Activated CD8-positive, alpha-beta memory T cell treated with anti-CD3 and anti-CD28 coated beads for 48 hours (primary cell): ENCODE measurements at places on chromosomes 5 and 9.

DNA sequence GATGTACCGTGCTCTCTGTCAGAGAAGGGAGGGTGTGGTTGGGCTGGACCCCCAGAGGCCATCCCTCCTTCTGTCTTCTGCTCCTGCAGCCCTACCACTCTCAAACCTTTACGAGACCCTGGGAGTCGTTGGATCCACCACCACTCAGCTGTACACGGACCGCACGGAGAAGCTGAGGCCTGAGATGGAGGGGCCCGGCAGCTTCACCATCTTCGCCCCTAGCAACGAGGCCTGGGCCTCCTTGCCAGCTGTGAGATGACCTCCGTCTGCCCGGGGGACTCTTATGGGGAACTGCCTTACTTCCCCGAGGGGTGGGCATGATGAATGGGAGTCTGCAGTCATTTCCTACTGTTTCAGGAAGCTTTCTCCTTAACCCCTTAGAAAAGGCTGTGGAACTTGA lies 17.5 kb downstream of the TGFBI start:
- no peak for DNase-seq

DNA sequence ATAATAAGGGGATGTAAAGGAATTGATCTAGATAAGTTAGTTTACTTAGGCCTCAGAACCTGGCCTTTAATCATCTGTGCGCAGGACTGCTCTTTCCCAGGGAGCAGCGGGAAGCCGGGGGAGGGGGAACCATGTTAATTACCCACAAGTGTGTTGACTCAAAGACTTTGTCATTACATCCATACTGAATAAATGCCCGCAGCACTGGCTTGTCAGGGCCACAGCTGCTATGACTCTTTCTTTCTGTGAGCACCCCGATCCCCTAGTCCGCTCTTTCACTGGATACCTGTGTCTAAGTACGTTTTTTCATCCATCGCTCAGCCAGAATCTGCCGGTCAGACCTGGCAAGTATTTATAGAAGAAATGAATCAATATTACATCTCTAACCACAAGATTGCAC lies 249.3 kb upstream of the DMRT1 start:
- DNase-seq = no peak

GRCh38 chr5:125612181-125612721 lies 811.0 kb upstream of the GRAMD2B start:
- DNase-seq = no peak

- DNase-seq = no peak
Measured at GRCh38 chr5:82551840-82552385, 273.8 kb upstream of the RPS23 start.

- no peak for DNase-seq
Measured at GRCh38 chr5:179869641-179870402, 11.2 kb upstream of the MRNIP start.

- no peak for DNase-seq
Measured at GRCh38 chr5:175501759-175502158, 23.4 kb downstream of the SFXN1 start.

- peak; percentile 23 for DNase-seq
Measured at GRCh38 chr5:79025054-79025472, 40.0 kb upstream of the ARSB start.

- no peak for DNase-seq
Measured at GRCh38 chr9:7342229-7342628, 457.3 kb downstream of the DMAC1 start.

- no peak for DNase-seq
Measured at GRCh38 chr5:55982957-55983381, 11.8 kb downstream of the IL6ST start.

DNA sequence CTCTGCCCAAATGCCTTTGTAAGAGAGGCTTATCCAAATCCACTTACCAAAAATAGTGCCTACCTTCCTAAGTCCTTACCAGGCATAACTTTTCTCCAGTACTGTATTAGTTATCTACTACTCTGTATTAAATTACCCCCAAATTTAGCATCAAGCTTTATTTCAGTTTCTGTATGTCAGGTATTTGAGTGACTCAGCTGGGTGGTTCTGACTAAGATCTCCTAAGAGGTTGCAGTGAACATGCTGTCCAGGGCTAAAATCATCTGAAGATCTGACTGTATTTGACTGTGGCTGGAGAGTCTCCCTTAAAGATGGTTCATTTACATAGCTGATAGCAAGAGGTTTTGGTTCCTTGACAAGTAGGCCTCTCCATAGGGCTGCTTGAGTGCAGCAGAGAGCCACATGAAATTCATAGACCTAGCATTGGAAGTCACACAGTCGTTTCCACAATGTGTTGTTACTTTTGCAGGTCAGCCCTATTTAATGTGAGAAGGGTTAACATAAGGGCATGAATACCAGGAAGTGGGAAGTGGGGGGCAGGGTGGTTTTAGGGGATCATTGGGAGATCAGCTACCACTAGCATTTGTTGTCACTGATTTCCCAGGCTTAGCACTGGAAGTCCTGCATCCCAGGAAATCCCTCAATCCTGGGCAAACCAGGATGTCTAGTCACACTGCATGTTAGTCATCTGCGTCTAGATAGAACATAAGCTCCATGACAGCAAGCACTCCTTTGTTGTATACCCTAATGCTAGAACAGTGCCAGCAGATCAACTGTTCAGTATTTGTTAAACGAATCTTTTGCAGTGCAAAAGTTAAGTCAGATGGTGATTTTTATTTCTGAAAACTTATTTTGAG lies 2.0 kb upstream of the ZNF622 start:
- DNase-seq = no peak

GRCh38 chr9:85716031-85716877 lies 25.5 kb downstream of the AGTPBP1 start:
- DNase-seq = no peak

DNA sequence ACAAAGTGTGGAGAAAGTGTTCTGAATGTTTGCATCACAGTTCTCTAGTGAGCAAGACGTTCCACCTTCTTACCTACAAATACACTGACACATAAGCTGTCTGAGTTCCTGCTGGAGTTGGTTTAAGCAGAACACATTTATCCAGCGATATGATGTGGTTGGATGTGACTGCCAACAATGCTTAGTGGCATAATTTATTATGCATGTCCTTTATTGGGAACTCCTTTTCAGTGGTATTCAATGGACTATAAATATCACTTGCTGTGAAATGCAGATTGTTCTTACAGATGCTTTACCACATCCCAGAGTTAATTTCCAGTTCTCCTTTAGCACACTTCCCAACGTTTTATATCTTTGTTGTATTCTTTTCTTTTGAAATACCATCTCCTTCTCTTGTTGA lies 222.2 kb downstream of the LURAP1L start:
- no peak for DNase-seq
